ENCODE measurements at places on chromosomes 7 and 10.

DNA sequence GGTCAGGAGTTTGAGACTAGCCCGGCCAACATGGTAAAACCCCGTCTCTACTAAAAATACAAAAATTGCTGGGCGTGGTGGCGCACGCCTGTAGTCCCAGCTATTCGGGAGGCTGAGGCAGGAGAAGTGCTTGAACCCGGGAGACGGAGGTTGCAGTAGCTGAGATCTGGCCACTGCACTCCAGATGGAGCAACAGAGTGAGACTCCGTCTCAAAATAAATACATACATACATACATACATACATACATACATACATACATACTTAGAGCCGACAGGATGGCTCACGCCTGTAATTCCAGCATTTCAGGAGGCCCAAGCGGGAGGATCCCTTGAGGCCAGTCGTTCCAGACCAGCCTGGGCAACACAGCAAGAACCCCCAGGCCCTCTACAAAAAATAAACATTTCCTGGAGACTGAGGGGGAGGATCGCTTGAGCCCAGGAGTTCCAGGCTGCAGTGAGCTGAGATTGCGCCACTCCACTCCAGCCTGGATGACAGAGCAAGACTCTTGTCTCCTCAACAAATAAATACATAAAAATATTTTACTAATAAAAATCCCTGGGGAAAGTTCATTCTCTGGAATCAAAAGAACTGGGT, 90.9 kb upstream of the TNRC18 start:
- no peak for DNase-seq

DNA sequence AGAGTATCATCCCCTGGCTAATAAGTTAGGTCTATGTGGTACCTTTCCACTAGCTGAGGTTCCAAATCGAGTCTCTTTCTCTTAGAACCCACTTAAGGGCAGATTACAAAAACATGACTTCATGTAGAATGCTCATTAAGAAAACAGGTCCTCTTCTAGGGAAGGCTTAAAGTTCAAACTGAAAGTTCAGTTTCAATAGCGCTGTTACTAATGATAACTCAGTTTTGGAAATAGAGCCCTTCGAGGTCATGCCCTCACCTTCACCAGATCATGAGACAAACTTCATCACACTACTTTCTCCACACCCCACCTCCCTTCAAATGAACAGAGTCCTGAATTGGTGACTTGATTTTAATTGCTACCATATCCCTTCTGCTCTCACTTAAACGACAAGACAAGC, 26.2 kb downstream of the HGF start:
- no peak for DNase-seq

GRCh38 chr10:127702271-127702670, 34.7 kb upstream of the FOXI2 start:
- DNase-seq = no peak

DNA sequence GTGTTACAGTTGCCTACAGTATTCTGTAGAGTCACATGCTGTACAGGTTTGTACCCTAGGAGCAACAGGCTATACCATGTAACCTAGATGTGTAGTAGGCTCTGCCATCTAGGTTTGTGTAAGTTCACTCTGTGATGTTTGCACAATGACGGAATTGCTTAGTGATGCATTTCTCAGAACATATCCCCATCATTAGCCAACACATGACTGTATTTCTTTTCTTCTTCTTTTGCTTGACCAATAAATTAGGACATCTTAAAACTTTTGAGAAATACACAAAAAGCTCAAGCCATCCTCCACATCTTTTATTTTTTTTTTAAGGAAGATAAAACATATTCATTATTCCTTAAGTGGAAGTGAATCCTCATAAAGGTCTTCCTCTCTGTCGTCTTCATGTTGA, 5.4 kb upstream of the PFKFB3 start:
- no peak for DNase-seq

GRCh38 chr7:148535217-148535616, 55.3 kb upstream of the C7orf33 start:
- DNase-seq = peak; percentile 17

- DNase-seq = no peak
Observed at GRCh38 chr10:132192991-132193665, 6.4 kb downstream of the DPYSL4 start.

- DNase-seq = no peak
Observed at GRCh38 chr7:103106005-103106702, 31.2 kb downstream of the ARMC10 start.

DNA sequence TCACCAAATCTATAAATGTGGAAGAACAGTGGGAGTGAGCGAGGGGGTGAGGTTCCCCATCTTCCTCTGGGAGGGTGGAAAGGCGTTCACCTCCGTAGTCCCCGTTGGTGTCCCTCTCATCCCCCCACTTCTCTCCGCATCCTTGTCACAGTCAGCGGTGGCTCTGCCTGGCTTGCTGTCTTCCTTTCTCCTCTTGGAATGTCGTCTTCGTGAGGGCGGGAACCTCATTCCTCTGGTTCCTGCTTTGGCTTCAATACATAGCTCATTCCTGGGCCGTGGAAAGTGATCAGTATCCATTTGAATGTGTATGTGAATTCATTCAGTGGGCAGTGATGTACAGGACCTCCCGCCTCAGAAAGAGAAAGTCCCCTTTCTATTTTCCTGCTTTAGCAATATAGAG, 289.4 kb downstream of the CAMK1D start:
- DNase-seq = no peak

- DNase-seq = no peak
Observed at GRCh38 chr7:148334959-148335577, 255.5 kb upstream of the C7orf33 start.

DNA sequence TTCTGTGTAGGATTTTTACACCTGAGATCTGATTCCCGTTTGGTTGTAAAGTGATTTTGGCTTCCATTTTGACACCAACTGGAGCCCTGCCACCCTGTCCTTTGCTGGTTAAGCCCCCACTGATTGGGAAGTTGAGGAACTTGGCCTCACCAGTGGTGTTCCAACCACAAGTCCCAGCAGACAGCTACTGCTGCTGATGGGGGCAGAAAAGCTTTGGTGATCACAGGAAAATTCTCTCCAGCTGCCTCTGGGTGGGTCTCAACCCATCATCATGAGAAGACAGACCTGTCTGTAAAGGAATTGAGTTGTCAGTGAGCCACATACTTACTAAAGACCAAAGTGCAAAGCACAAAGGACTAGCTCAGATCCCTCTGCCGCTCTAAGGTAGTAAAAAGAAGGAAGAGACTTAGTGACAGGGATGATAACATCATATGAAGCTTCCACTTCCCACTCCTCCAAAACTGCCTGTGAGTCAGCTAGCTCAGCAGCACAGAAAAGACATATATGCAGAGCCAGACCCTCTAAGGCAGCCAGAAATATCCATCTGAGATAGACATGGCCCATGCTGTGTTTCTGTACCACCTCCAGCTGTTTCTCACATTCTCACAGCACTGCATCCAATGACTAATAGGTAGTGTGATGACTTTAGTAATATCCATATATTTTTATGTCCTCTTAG, 22.4 kb upstream of the LRRC17 start:
- no peak for DNase-seq

GRCh38 chr10:95745501-95745900, 10.5 kb upstream of the ENTPD1 start:
- DNase-seq = no peak

GRCh38 chr7:69597278-69598076, 798 bp upstream of the AUTS2 start:
- no peak for DNase-seq

- peak; percentile 70 for DNase-seq
Observed at GRCh38 chr10:133357285-133358161, at the start of gene FUOM. Gene FUOM, minus strand, starts transcription at chr10:133358019. Its CDS starts 12 bp downstream, at chr10:133358007.

DNA sequence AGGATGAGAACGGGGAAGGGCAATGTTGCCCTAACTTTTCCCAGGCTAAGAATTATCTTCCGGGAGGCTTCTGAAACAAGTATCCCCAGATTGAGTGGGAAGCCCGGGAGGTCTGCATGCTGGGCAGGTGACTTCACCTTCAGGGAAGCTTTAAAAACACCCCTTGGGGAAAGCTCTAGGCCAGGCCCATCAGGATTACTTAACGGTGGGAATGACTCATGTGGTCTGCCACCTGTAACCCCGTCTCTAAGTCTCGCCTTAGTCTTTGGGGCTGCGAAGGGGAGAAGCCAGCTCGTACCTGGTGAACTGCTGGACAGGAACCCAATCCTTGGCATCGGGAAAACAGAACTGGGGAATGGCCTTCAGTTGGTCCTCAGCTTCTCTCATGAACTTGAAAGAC, 80.1 kb upstream of the MKRN1 start:
- no peak for DNase-seq

DNA sequence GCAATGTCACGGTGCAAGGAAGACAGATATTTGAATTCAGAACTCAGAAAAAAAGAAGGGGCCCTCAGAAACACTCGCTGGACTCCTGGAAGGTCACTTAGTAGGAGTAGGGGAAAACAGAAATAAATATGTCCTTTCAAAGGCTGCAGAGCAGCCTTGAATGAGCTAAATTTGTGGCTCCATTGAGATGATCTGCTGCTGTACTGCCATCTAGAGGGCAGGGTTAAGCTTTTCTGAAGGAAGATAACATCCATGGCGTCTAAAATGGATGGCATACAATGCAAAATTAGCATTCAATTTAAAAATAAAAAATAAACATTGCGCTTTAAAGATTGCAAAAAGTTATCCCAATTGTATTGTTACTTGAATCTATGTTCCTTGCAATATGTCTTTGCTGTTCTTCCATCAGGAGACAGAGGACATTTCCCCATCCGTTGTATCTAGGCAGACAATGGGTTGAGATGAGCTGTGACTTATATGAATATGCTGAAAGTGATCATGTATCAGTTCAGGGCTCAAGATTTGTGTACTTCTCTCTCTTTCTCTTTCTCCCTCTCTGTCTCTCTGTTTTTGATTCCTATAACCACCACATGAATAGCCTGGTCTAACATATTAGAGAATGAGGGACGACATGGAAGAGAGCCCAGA, 642.2 kb downstream of the SH2D4B start:
- DNase-seq = no peak

DNA sequence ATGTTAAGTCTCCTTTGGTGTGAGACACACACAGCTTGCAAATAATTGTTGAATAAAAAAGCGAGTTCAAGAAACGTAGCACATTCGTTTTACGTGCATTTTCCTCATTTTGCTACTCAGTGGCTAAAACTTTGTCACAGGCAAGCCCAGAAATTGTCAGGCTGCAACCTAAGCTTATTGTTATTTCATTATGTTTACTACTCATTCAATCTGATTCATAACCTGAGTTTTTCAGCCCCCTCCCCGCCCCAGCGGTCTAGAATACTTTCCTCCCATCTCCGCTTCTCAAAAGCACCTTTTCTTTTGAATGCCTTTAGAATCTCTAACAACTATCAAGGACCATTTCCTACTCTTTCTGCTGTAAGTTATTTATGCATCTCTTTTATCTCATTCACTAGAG, 1.1 kb downstream of the FAM133B start:
- DNase-seq = no peak

DNA sequence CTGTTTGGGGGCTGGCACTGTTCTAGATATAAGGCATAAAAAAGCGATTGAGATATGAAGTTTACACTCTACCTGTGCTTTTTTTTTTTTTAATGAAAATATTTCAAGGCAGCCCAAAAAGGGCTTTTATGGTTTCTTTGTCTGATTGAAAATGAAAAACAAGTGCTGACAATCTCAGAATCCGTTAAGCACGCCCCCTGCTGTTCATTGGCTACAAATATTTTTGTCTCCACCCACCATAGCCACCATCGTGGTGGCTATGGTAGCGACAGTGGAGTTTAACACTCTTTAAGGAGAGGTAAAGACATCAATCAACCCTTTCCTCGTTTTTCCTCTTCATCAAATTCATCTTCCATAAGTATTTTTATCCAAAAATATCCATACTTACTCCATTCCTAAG, 94.2 kb downstream of the CD36 start:
- no peak for DNase-seq

DNA sequence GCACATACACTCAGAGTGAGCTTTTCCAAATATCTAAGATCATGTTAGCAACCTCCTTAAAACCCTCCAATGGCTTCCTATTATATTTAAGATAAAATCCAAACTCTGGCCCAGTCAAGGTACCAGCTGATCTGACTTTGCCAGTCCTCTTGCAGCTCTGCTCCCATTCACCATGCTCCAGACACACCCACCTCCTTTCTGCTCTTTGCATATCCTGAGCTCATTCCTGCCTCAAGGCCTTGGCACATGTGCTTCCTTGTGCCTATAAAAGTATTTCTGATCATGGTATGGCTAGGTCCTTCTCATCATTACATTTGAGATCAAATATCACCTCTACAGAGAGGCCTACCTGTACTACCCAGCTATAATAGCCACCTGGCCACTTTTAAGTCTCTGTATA, 27.5 kb downstream of the XPNPEP1 start:
- DNase-seq = no peak

GRCh38 chr7:78642751-78643150, 810.7 kb downstream of the MAGI2 start:
- no peak for DNase-seq

GRCh38 chr10:103241262-103242011, 4.2 kb upstream of the RPEL1 start:
- no peak for DNase-seq

GRCh38 chr10:35136263-35136815, 9.7 kb downstream of the CREM start:
- no peak for DNase-seq

- no peak for DNase-seq
Observed at GRCh38 chr7:30206491-30206890, 71.7 kb downstream of the MTURN start.

GRCh38 chr7:110407706-110408105, 683.2 kb upstream of the LRRN3 start:
- DNase-seq = no peak

DNA sequence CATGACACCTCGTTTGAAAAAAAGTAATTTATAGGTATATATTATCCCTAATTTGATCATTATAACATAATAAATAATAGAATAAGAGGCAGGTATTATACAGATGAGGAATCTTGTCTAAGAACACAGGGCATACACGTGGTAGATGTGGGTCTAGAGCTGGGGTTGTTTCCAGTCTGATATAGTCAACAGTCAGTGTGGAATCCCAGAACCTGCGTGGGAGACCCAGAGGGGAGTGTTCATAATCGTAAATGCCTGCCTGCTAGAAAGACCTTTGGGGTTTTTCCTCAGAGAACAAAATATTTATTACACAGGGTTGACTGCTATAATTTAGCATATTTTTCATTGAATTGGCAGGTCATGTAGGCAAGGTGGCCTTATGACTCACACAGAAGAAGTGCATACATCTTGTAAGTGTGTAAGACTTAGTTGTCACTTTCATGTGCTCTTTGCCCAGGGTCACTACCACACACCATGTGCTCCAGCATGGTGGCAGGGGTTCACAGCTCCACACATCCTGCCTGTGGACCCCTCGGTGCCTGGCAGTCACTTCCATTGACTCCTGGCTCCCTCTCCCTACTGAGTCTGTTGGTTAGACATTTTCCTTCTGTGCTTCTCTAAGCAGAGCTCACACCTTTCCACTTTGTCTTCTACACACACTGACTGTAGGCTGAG, 94.9 kb upstream of the IKZF1 start:
- DNase-seq = peak; percentile 41

- no peak for DNase-seq
Observed at GRCh38 chr7:80640846-80641245, 2.4 kb downstream of the CD36 start.

DNA sequence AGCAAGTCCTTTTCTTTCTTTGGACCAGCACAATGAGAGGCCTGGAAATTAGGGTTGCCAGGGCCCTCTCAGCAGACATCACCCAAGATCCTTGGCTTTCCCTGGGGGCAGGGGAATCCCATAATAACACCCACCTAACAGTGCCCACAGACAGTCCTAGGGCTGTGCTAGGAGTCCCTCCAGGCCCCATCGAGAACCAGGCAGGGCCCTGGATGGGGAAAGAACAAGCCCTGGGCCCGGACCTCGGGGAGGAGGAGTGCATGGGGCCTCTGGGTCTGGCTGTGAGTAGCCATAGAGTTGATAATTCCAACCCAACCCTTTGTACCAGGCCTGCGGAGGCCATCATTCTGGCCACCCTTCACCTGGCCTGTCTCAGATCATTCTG, 201.2 kb upstream of the ZMIZ1 start:
- no peak for DNase-seq
